GM10248 (cell line): ENCODE measurements at places on chromosomes 1 and 21.
A peak's percentile ranks its signal among the peaks of the same experiment; 100 is the strongest.

DNA sequence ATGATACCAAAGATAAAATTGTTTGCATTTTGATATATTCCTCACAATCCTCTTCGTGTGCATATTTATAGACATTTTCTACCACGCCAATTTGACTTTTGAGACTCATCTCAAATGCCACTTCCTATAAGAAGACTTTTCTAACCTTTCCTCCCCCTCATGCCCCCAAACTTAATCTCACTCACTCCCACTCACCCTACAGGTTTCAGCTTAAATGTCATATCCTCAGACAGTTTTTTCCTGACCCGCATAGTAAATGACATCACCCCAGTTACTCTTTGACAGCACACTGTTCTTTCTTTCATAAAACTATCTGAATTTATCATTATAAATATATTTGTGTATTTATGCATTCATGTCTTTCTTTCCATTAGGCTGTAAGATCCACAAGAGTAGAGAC lies 29.6 kb upstream of the RGS8 start:
- no peak for DNase-seq

DNA sequence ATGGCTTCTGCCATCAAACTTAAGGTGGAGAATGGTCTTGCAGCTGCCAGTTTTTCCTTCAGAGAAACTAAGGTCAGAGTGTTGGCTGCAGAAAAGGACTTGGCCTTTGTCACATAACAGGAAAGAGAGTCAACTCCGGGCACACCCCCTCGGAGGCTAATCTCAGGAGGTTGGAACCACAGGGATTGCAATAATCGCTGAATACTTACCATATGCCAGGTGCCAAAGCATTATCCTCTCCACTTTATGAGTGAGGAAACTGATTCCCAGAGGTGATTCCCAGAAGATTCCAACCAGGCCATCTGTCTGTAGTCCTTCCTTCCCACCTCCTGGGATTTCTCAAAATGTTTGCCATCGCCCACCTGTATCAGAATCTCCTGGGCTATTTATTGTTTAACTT lies 54.0 kb downstream of the LACTBL1 start:
- no peak for DNase-seq

GRCh38 chr1:151993734-151994496 lies at the start of gene S100A10:
Gene S100A10, minus strand, starts transcription at chr1:151993859. Its CDS starts 7,629 bp downstream, at chr1:151986230.
- peak; percentile 26 for DNase-seq

GRCh38 chr1:30518696-30519095 lies 204.7 kb downstream of the MATN1 start:
- DNase-seq = no peak

DNA sequence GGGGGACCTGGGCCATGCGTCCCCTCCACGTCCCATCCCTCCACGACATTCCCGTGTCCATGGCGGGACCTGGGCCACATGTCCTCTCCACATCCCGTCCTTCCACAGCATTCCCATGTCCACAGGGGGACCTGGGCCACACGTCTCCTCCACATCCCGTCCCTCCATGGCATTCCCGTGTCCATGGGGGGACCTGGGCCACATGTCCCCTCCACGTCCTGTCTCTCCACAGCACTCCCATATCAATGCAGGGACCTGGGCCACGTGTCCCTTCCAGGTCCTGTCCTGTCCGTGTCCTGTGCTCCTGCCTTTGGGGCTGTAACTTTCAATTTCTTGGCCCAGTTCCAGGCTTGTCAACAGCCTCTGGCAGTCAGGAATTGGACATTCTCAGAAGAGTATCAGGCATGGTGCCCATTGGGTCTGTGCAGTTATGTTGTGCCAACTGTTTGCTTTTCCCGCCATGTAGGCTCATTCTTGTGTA lies 47.1 kb downstream of the WNT9A start:
- DNase-seq = no peak

- no peak for DNase-seq
Measured at GRCh38 chr21:17455451-17455850, 57.4 kb upstream of the CXADR start.

DNA sequence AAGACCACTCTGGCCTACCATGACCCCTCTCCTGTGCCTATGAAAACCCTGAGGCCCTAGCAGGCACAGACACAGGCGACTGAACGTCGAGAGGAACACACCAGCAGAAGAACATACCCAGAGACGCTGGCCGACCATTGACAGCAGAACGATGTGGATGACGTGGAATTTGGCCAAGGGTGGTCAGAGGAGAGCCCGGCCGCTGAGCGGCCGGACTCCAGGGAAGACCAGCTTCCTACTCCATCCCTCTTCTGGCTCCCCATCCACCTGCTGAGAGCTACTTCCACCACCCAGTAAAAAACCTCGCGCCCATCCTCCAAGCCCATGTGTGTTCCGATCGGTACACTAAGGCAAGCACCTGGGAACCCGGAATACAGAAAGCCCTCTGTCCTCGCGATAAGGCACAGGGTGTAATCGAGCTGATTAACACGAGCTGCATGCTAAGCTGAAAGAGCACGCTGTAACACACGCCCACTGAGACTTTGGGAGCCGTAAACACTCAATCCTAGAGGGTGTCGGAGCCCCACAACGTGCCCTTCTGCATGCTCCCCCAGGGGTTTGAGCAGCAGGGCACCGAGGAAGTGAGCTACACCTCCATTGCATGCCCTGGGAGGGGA lies 150.3 kb downstream of the CENPF start:
- no peak for DNase-seq
